Activated T-helper 1 cell treated with anti-CD3 and anti-CD28 coated beads, Interleukin-2, amount 50 U/mL, for 16 hours (primary cell): ENCODE measurements at places on chromosomes 7 and 10.

DNA sequence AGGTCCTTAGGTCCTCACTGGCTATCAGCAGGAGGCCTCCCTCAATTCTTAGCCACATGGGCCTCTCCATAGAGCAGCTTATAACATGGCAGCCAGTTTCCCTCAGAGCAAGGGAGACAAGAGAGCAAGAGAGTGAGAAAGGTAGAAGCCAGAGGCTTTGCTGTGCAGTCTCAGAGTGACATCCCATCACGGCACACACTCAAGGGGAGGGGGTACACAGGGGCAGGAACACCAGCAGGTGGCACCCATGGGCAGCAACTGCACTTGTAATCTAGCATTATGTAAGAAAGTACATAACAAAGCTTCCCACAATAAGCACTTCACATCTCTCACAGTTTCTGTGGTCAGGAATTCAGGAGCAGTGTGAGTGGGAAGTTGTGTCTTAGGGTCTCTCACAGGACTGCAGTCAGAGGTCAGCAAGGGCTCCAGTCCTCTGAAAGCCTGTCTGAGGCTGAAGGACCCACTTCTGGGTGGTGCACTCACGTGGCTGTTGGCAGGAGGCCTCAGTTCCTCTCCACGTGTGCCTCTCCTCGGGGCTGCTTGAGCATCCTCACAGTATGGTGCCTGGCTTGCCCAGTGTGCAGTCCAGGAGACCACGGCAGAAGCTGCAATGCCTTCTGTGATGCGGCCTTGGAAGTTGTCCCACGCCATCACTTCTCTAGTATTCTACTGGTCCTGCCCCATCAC, 159.4 kb downstream of the OAT start:
- no peak for DNase-seq

DNA sequence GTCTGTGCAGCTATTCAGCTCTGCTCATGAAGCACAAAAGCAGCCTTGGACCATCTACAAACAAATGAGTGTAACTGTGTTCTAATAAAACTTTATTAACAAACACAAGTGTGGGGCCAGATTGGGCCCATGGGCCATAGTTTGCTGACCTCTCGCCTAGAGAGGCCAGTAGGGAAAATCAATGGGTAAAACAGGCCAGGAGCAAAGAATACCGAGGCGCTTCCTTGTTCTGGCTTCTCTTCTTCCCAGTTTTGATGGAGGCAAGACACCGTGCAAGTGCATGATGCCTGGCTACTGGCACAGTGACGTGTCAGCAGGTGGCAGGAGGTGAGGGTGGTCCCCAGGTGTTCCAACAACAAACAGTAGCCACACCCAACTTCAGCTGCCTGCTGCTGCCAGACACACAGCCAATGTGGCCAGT, 94.3 kb upstream of the SDK1 start:
- DNase-seq: no peak

- DNase-seq: no peak
These were observed 29.3 kb upstream of the DMBT1 start for GRCh38 chr10:122531261-122531660.

- DNase-seq: no peak
These were observed 227.5 kb downstream of the TEX36 start for GRCh38 chr10:125455431-125455830.

DNA sequence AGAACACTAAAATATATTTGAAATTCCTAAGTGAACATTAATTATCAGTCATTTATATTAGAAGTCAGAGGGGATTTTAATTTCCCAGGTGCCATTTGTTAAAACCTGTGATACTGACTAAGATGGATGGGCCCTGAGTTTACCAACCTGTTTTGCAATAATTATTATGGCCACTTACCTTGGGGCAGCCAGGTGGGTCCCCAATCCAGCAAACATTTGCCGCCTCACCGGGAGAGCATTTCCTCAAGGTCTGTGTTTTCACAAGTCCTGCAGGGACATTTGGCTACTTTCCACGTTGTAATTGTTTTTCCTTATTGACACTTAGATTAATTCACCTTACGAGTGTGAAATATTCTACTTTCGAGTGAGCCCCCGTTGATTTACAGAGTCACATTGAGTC, 251.2 kb upstream of the PPP2R2D start:
- no peak for DNase-seq

DNA sequence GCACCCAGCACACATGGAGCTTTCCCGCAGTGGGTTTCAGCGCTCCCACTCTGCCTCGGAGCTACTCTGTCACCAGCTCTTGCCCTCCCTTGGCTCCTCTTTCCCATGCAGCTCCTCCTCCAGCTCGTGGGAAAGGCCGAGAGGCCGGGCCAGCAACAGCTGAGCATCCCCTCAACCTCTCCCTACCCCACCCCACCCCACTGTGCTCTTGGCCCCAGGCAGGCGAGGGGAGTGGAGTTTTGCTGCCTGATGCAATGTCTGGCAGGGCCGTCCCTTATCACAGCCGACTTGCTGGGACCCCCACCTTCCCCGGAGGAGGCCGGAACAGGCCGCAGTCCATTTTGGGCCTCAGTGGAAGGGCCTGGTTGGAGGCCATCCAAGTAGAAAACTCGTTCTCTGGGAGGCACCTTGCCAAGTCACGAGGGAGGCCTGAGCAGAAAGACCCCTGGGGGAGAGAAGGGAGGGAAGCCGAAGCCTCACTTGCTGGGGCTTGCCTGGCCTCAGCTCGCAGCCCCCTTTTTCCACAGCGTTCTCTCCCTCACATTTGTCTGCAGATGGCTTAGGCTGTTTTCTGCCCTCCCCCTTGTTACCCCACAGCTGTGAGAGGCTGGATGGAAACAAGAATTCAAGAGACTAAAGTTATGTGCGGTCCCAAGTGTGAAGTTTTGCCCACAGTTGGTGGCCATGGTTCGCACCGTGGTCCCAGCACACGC, 35.3 kb downstream of the CHST3 start:
- no peak for DNase-seq

DNA sequence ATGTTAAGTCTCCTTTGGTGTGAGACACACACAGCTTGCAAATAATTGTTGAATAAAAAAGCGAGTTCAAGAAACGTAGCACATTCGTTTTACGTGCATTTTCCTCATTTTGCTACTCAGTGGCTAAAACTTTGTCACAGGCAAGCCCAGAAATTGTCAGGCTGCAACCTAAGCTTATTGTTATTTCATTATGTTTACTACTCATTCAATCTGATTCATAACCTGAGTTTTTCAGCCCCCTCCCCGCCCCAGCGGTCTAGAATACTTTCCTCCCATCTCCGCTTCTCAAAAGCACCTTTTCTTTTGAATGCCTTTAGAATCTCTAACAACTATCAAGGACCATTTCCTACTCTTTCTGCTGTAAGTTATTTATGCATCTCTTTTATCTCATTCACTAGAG, 1.1 kb downstream of the FAM133B start:
- DNase-seq: no peak

DNA sequence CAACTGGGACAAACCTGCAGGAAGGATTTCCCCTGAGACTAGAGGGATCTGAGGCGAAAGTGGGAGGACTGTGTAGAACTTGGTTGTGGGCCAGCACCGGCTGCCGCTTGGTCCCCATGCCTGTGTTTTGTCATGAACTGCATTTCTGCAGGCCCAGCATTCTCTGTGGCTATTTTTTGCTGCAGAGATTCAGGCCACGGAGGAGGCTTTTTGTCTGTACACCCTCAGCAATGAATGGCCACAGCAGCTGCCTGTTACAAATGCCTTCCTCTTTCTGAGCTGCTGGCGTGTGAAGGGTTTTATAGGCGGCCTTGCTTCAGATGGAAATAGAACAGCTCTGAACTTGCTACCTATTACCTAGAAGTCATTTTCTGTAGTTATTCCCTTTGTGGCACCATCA, 164.4 kb downstream of the SH2D4B start:
- no peak for DNase-seq

DNA sequence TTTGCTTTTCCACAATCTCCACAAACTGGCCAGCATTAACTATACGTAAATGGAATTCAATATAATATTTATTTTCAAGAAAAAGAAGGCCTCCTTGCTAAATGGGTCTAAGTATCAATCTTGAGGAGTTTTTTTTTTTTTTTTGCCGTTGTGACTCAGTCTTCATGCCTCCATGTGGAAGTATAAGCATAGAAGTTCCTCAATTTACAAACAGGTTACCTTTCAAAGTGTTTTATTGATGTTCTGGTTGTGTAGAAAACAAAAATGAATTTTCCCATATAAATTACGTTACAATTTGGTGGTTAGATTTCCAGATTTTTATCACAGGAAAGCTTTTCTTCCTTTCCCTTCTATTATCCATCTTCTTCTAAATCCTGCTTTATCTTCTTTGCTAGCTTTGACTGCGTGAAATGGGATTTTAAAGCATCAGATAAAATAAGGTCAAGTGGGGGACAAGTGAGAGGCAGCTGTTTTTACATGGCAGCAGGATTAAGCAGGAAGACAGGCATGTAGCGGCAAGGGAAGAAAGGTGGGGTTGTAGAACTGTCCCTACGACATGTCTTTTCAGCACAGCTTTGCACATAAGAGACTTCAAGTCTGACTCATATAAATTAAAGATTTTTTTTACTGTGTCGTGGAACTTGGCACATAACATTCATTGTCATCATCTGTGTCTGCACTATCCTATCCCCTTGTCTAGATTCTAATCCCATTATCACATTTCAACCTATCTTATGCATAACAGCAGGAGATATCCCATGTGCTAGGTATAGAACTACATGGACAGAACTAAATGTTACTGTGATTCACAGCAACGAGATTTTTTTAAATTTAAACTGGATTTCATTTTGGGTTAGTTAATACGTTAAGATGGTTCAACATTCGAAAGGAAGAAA, 135.3 kb upstream of the FAM3C start:
- DNase-seq: no peak

DNA sequence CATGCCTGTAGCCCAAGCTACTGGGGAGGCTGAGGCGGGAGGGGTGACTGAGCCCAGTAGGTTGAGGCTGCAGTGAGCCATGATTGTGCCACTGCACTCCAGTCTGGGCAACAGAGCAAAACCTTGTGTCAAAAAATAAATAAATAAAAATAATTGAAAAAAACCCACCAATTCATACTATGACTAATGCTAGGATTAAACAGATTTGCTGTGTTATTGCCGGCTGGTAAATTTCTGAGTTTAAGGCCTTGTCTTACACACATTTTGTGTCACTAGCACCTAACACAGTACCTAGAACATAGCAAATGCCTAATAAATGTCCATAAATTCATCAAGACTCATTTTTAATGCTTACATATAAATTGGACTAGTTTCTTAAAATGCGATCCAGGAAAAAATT, 8.7 kb downstream of the ESYT2 start:
- no peak for DNase-seq

DNA sequence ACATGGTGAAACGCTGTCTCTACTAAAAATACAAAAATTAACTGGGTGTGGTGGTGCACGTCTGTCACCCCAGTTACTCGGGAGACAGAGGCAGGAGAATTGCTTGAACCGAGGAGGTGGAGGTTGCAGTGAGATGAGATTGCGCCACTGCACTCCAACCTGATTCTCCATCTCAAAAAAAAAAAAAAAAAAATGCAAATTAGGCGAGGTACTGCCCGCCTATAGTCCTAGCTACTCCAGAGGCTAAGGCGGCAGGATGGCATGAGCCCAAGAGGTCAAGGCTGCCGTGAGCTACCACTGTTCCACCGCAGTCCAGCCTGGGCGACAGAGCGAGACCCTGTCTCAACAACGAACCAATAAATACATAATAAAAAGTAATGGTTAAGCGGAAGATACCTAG, 1.1 kb upstream of the EIF4H start:
- DNase-seq: no peak

- no peak for DNase-seq
These were observed 59.6 kb upstream of the PPP2R2D start for GRCh38 chr10:131841131-131841660.

DNA sequence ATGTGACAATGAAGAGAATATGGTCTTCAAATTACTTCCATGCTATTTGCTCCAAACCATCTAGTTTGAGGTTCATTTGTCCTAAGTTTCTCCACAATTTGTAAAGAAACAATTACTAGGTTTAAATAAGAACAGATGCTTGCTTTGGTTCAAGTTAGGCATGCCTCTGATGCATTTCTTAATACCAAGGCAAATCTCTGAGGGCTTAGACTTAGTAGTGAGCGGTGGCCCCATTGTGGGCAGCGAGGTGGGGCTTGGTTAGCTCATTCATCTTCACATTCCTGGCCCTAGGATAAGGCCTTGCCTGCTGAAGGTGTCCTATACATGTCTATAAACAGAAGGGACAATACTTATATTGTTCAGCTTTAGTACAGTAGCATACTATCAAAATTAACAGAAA, 52.4 kb upstream of the RHEB start:
- no peak for DNase-seq

DNA sequence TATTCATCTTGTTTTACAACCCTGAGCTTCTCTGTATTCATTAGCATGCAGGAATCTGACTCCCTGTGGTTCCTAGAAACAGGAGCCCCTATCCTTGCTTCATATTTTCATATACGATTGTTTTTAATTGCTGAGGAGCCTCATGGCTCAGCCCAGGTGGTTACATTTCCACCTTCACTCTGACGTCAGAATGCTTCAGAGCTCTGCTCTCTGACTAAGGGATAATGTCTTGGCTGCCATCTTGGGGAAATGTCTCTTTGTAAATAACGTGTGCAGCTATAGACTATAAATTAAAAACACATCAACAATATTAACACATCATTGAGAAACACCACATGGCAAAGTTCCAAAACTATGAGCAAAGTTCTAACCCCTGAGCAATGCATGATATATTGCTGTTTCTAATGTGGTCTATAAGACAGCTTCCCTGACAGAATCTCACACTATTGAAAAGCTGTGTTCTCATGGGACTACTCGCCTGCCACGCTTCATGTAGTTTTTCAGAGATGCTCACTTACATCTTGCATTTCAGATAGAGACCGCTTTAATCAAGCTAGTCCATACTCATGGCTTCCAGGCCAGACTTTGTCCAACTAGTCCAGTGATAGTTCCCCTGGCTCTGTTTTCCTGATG, 227.0 kb downstream of the SORCS3 start:
- DNase-seq: no peak

GRCh38 chr7:143878884-143879283, 23.1 kb downstream of the TCAF1 start:
- DNase-seq: no peak

DNA sequence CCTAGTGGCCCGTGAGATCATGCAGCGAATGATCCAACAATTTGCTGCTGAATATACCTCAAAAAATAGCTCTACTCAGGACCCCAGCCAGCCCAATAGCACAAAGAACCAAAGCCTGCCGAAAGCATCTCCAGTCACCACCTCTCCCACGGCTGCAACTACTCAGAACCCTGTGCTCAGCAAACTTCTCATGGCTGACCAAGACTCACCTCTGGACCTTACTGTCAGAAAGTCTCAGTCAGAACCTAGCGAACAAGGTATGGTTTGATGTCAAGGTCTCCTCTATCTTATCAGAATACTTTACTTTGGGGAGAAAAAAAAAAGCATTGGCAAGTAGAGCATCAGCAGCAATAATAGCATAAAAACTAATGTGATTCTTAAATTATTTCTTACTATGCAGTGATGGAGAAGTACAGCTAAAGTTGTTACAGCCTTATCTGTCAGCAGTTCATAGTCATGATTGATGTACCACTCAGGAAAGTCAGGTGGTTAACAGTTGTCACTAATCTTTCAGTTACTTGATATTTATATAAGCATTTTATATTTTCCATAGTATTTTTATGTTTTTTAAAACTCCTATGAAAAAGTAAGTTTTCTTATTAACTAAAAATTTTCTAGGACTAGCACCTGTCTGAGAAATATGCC, 117.1 kb downstream of the LCOR start:
- DNase-seq: no peak

GRCh38 chr7:379456-380138, 89.6 kb downstream of the FOXL3 start:
- DNase-seq: no peak
